Diencephalon (tissue), 1 donor: ENCODE measurements at places on chromosomes 11 and 22. TPM values are rescaled to one million over a fixed set of nuclear protein-coding genes. Genes with fewer than 3 reads are reported as not detected.

Gene TBX10
- total RNA-seq, result not detected

Gene TREH
- not detected for total RNA-seq

Gene RPS19BP1
- total RNA-seq, result 35.8 TPM

Gene TEX12
- 1.8 TPM for total RNA-seq

Gene RTN4R
- 12.5 TPM for total RNA-seq

Gene PYGM
- total RNA-seq, result 2.3 TPM

Gene CASP5
- total RNA-seq, result not detected

Gene SHANK2
- total RNA-seq, result 44.1 TPM

Gene LRRC74B
- 0.46 TPM for total RNA-seq

Gene SMPD1
- 15.0 TPM for total RNA-seq
